Fibroblast of skin of back (primary cell): ENCODE measurements at places on chromosomes 4 and X.

DNA sequence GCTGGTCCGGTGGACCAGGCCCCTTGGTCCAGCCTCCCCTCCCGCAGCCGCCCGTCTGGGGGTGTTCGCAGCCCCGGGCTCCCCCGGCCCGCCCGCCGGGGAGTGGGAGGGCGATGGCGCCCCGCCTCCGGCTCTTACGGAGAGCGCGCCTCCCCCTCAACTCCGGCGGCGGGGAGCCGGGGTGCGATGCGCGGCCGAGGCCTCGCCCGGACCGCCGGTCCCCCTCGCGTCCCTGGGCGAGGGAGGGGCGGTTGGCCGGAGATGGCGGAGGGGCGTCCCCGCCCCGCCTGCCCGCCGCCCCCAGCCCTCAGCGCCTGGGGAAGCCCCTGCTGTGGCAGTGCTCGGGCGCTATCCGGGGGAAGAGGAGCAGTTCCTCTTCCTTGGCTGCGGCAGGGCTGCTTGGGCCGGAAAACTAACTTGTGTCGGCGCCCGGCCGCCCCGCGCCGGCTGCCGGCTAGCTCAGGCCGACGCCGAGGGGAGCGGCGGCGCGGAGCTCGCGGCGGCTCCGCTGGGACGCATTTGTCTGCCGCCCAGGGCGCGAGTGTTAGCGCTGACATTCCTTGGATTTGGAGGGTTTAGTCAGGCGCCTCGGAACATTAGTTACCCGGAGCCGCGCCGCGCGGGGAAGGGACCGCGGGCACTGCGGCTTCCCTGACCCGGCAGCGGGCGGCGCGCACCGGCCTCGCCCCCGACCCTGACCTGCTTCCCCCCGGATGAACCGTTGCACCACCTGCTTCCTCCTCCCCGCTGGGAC is 994 bp downstream of the GALNT7 start:
- peak; percentile 71 for DNase-seq

DNA sequence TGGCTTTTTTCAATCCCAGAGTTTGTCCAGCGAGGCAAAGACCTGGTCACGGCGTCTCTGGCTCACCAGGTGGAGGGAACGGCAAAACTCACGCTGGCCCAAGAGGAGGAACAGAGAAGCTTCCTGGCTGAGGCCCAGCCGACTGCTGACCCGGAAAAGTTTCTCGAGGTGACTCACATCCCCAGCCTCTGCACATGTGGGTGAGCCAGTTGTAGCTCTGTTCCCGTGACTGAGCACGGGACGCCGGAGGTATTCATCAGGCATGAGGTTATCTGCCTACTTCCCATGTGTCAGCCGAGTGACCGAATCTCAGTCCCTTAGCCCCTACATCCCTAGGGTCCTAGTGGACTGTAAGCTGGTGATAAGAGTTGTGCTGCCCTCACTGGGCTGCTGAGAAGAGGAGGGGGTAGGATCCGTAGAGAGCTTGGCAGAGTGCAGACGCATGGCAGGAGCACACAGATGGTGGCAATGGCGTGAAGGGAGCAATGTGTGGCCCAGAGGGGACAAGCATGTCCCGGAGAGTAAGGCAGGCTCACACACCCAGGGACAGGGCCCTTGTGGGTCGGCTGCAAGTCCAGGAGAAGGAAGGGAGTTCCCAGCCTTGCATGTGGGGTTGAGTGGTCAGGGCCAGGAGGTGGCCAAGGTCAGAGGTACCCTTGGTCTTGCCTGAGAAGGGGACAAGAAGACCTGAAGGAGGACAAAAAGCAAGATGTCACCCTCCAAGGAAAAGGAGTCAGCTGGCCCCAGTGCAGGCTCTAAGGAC is 42.9 kb downstream of the EVC start:
- peak; percentile 77 for DNase-seq

- DNase-seq, result no peak
Observed at GRCh38 chr4:187188741-187189140, 465.1 kb upstream of the FAT1 start.

GRCh38 chr4:107997794-107998193 is 8.1 kb downstream of the HADH start:
- DNase-seq, result no peak

GRCh38 chr4:98293104-98293887 is 32.1 kb downstream of the RAP1GDS1 start:
- DNase-seq, result peak; percentile 62

DNA sequence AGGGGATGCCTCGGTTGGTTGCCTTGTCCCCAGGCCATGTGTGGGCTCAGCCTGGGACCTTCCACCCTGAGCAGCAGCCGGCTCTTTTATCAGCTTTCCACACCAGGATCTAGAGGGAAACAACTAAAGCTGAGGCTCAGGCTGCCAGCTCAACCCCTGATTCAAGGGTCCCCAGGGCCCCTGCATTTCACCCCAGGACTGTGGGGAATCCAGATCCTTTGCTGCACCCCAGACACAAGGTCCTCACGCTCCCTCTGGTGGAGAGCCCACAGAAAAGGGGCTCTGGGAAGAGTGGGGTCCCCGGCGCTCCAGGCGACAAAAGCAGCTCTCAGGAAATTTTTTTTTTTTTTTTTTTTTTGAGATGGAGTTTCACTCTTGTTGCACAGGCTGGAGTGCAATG is 64.3 kb downstream of the ZFYVE28 start:
- DNase-seq, result no peak
